ENCODE measurements at places on chromosomes 2 and 18.

- no peak for DNase-seq
Observed at GRCh38 chr18:46257366-46257765, 153.2 kb downstream of the HAUS1 start.

- DNase-seq: no peak
Observed at GRCh38 chr18:11310476-11311086, 161.2 kb upstream of the PIEZO2 start.

DNA sequence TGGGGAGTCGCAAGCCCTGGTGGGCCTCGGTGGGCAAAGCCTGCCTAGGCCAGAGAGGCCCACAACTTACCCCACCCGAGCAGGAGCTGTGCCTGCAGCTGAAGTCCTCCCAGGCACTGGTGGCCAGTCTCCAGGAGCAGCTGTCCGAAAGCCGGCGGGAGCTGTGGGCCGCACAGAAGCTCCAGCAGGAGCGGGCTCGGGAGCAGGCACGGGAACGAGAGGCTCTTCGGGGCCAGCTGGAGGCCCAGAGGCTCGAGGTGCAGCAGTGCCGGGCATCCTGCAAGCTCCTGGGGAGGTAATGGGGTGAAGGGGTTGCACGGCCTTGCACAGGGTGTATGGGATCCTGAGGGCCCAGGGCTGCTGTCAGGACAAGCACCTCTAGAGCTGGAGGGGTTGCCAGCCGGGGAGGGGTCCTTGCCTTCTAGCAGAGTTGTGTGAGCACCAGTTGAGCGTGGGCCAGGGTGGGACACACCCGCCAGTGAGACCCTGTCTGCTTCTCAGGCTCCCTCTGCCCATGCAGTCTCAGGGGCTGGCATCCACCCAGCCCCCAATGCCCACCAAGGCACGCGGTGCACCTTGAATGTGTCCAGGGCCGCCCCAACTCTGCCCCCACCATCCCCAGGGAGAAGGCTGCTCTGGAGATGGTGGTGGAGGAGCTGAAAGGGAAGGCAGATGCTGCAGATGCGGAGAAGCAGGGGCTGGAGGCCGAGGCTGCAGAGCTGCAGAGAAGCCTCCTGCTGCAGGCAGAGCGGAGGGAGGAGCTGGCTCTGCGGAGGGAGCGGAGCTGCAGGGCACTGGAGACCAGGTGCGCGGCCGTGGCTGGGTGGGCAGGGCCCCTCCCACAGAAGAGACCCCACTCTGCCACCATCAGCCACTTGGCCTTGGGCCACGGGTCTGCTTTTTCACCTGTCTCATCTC, 27.2 kb downstream of the CROCC2 start:
- no peak for DNase-seq

GRCh38 chr2:21229302-21229701, 105.5 kb downstream of the TDRD15 start:
- no peak for DNase-seq

DNA sequence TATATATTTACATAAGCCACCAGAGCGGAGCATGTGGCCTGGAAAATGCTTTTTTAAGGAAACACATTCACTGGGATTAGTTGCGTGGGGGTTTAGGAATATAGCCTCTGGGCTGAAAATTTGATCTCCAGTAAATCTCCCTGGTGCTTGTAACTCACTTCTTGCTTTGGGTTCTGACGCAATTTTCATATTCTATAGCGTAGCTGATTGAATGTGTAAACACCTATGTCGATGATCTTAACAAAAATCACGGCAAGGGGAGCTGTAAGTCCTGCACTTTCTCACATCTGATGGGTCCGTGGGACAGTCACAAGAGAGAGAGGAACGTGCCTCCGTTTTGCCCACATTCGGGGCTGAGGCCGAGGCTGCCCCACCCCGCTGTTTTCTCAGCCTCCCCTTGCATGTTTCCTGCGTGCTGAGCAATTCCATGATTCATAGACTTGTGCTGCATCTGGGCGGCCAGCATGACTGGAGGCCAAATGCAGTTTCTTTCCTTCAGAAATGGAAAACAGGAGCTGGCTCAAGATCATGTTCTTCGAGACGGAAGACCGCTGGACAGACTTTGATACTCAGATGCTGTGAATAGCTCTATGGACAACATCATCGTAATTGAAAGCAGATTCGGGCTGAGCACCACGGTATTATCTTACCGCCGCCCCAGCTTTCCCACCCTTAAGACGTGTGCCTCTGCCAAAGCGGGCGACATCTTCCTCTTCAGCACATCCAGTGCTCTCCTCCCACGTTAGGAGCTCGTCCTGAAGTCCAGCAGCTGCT, 109.2 kb downstream of the TMEM18 start:
- no peak for DNase-seq

GRCh38 chr2:6538607-6539006, 327.1 kb downstream of the CMPK2 start:
- DNase-seq: no peak

DNA sequence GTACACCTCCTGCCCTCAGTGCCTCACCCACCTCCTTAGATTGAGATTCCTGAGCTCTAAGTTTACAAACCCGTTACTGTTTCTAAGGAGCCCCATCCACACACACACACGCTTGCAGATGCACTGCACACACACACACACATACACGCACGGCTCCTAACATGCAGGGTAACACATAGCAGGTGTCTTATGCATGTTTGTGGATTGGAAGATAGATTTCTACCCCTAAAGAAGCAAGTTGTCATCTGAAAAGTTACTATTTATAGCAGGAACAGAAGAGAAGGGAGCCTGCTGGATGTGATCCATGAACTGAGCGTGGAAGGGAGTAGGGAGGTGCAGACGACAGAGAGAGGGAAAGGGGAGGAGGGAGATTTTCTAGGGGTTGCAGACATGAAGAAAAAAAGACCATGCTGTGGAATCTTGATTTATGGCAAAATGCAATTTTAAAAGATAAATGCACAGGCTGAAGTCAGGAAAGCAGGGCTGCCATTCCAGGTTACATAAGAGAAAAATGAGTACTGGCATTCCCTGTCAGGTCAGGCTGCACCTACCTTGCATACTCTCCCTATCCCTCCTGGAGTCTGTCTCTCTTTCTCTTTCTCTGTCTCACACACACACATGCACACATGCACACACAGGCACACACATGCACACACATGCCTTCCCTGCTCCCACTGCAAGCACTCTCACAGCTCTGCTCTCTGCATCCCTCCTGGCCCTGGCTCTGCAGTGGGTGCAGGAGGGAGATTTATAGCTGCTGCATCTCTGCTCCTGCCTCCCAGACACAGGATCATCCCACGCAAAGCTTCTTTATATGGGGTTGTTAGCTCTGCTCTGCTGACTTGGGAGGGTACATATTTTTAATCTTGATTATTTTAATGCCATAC, 192.6 kb upstream of the MYT1L start:
- no peak for DNase-seq

DNA sequence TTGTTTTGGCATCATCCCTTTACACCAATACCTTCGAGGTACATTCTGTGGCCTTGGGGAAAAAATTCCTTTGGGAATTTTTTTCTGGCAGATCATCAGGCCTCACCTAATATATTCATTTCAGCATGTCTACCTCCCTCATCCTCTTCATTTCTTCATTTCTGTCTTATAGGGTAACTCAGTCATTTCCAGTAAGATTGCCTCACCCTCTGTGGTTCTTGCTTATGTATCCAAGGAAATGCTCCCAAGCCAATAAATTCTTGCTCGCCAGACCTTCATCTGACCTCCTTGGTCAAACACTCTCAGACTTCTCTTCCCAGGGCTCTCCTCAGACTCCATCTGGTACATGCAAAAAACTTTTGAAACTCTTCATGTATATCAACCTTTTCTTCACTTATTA, 265.6 kb downstream of the TMX3 start:
- DNase-seq: no peak

- DNase-seq: no peak
Observed at GRCh38 chr2:107669335-107669734, 157.4 kb upstream of the RGPD4 start.

DNA sequence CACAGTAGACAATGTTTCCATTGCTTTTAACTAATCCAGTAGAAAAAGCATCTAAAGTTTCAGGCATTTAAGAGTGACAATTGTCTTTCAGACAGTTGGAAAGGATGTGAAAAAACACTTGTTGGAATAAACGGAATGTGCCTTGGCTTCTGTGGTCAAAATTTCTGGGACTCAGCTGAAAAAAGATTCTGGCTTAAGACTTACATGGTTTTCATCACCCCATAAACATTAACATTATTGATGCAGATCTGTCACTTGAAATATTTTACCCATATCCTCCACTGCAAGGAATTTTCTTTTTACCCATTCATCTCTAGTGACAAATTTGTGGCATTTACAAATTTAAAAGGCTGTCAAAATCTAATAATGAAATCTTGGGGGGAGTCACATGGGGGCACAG, 166.0 kb downstream of the SRBD1 start:
- DNase-seq: no peak

DNA sequence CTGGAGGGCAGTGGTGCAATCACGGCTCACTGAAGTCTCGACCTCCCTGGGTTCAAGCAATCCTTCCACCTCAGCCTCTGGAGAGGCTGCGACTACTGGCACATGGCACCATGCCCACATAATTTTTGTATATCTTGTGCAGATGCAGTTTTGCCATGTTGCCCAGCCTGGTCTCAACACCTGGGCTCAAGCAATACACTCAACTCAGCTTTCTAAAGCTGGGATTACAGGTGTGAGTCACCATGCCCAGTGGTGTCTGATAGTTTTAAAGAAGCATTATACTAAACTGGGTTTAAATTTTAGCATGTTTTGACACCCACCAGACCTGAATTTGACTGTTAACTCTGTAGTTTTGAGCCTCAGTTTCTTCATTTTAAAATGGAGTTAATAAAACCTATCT, 109.4 kb upstream of the SLC38A11 start:
- no peak for DNase-seq

DNA sequence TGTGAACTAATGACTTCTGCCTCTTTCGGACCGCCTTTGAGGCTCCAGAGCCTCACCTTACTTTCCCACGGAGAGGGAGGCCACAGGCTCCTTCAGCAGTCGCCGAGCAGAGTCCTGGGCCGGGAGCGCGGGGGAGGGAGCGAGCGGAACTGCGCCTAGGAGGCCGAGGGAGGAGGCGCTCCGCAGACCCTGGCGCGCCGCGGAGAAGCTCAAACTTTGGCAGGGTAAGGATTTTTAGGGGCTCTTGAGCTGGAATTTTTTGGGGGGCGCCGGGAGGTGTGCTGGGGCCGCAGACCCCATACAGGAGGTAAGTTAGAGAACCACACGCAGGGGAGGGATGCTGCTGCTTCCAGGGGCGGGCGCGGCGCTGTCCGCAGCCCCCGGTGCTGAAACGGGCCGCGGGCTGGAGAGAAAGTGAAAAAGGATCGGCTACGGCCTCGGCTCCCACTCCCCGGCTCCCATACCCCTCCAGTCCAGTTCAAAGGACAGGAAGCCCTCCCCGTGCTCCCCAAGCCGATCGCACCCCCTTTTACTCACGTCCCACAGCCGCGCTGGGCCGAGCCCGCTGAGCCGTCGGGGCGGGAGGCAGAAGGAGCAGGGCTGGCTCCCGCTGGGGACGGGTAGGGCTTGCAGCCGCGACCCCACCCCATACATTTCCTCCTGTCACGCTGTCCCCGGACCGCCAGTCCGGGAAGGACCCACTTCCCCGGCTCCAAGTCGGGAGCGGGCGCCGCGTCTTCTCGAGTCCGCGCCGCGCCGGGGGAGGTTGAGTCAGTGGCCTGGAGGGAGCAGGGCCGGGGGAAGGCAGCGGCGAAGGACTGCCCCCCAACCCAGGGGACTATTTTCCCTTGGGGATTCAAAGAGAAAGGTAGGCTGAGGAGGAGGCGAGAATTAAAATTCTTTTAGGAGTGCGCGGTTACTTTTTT, at the start of gene CNGA3:
Gene CNGA3, plus strand, starts transcription at position 146 of the 926 bp plus-strand sequence. CDS start 23,520 bp downstream, outside the sequence.
- no peak for DNase-seq

- DNase-seq: no peak
Observed at GRCh38 chr2:99926986-99927385, 215.4 kb downstream of the AFF3 start.

DNA sequence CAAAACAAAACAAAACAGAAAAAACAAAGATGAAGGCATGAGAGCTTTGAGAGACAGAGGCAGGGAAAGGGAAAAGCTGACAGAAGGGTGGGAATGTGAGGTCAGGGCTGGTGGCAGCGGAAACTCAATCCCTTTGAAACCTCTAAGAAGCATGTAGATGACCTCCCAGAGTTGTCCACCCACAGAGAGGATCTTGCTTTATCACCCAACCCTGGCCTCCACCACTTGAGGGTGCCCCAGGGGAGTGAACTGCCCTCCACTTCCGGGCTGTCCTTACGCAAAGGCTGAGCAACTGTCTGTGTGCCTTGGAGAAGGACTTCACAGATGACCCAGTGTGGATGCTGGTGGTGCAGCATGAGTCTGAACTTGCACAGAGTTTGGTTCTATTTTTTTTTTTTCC, 26.7 kb downstream of the PDCL3 start:
- DNase-seq: no peak

DNA sequence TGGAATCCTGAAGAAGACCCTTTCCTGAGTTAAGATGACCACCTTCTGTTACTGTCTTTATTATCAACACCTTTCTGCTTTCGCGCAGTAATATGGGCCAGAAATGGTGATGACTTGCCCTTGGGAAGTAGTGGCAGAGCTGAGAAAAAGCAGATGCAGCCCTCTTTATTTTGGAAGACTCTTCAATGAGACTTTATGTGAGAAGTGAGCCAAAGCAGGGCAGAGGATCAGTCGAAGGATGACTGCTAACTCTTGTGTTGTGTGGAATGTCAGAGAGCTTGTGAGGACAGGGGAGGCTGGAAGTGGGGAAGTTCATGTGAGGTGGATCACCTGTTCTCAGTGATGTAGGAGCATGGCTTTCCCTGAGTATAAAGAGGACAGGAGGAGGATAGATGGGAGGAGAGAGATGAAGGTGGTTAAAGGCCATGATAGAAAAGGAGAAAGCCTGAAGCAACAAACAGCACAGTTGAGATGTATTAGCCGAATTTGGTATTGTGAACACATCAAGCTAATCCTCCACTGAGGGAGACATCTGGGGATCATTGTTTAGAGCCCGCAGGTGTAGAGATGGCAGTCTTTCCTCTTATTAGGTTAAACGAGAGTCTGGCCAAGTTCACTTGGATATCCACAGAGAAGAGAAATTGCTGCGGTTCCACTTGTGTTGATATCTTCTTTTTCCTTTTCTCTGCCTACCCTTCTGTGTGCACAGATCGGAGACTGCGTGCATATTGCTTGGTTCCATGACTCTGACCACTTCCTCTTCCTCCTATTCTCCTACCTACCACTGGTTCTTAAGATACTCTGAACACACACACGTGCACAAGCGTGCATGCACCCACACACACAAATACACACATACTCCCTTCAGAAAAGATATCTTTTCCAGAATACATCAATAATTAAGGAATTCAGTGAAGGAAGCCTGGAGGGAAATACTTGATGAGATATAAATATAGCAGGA, 67.4 kb downstream of the SLC9A2 start:
- no peak for DNase-seq

GRCh38 chr2:202705446-202706020, 70.8 kb downstream of the FAM117B start:
- no peak for DNase-seq

- DNase-seq: no peak
Observed at GRCh38 chr2:178211943-178212342, 17.6 kb downstream of the OSBPL6 start.

- DNase-seq: no peak
Observed at GRCh38 chr18:43563780-43564179, 286.5 kb upstream of the SYT4 start.

GRCh38 chr2:120666433-120666832, 69.2 kb upstream of the GLI2 start:
- no peak for DNase-seq

GRCh38 chr18:13471198-13471845, 252.8 kb downstream of the LDLRAD4 start:
- DNase-seq: no peak

- DNase-seq: no peak
Observed at GRCh38 chr2:181648478-181649155, 8.3 kb downstream of the CERKL start.

All from stimulated activated CD4-positive, alpha-beta T cell treated with anti-CD3 and anti-CD28 coated beads, Interleukin-1b, Interleukin-23, amount 100 ng/mL, for 1 hour (primary cell).